ENCODE measurements at places on chromosomes 3 and 15.

GRCh38 chr3:87805670-87806069, 253.1 kb downstream of the CGGBP1 start:
- DNase-seq, result no peak

GRCh38 chr15:85281293-85281882, 99.0 kb upstream of the AKAP13 start:
- DNase-seq, result no peak

GRCh38 chr3:121998611-121999473, 23.2 kb downstream of the ILDR1 start:
- no peak for DNase-seq

GRCh38 chr3:7658294-7658693, 797.4 kb downstream of the GRM7 start:
- DNase-seq, result no peak

DNA sequence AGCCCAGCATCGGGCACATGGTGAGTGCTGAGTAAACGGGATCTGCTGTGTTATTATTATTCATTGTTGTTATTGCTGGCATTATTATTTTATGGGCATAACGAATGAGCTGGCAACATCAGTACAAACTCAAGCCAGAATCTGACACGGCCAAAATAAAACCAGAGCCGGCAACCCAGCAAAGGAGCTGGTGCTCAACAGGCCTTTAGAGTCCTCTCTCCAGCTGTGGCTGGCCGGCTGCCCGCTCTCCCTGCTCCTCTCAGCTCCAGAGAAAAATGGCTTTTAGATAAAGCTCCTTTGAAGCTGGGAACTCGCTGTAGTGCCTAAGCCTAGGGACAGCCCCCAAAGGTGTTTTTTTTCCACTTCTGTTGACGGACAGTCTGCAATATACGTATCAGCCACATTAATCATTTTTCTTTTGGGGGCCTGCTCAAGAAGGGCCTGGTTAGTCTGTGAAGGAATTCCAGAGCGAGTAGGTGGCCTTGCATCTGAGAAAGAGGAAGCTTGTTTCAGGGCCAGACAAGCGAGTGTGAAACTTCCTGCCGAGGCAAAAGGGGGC, 193.9 kb upstream of the UBE2E1 start:
- no peak for DNase-seq

DNA sequence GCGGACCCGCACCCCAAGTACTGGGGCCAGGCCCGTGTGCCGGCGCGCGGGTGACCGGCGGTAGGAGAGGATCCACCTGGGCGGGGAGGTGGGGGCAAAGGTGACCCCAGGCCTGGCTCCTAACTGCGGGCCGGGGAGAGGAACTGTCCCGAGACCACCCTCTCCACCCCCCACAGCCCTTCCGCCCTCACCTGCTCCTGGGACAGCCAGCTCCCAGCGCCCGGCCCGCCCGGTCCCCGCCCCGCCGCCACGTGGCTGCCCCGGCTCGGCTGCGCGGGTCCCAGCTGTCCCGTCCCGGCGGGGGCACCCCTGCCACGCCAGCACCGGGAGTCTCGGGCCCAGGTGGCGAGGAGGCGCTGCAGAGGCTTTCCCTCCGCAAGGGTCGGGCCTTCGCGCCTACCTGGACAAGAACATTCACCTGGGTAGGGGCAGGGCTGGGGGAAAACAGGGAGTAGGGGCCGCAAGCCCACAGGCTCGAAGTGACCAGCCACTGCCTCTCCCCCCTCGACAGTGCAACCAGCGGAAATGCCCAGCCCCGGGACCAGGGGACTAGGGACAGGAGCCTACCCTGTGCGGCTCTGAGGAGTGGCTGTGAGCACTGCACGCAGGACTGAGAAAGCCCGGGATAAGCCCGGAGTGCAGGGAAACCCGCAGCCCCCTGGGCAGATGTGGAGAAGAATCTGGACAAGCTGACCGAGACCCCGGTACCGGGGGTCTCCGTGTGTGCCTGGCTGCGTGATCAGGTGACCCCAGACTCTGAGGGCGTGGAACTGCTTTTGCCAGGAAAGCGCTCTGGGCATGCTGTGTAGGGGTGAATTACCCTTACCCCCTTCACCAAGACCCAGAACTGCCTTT, at the start of gene SLC12A8:
Gene SLC12A8, minus strand, starts transcription at position 240 of the 855 bp plus-strand sequence. CDS start 1,399 bp downstream, outside the sequence.
- DNase-seq, result no peak

- no peak for DNase-seq
These were observed 144.1 kb downstream of the FILIP1L start for GRCh38 chr3:99970198-99970597.

DNA sequence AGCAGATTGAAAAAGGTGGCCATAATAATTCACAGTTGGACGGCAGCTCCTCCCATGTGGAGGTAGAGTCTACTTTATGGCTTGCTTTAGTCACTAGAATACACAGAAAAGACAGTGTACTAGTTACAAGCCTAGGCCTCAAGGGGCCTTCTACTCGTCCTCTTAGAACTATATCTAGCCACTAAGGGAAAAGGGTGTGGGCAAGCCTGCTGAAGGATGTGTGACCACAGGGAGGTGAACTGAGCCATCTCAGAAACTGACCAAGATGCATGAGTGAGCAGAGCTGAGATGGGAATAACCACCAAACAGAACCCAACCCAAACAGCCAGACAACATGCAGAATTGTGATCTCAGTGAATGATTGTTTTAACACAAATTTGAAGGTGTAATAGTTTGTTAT, 335.6 kb upstream of the LMCD1 start:
- DNase-seq, result no peak

DNA sequence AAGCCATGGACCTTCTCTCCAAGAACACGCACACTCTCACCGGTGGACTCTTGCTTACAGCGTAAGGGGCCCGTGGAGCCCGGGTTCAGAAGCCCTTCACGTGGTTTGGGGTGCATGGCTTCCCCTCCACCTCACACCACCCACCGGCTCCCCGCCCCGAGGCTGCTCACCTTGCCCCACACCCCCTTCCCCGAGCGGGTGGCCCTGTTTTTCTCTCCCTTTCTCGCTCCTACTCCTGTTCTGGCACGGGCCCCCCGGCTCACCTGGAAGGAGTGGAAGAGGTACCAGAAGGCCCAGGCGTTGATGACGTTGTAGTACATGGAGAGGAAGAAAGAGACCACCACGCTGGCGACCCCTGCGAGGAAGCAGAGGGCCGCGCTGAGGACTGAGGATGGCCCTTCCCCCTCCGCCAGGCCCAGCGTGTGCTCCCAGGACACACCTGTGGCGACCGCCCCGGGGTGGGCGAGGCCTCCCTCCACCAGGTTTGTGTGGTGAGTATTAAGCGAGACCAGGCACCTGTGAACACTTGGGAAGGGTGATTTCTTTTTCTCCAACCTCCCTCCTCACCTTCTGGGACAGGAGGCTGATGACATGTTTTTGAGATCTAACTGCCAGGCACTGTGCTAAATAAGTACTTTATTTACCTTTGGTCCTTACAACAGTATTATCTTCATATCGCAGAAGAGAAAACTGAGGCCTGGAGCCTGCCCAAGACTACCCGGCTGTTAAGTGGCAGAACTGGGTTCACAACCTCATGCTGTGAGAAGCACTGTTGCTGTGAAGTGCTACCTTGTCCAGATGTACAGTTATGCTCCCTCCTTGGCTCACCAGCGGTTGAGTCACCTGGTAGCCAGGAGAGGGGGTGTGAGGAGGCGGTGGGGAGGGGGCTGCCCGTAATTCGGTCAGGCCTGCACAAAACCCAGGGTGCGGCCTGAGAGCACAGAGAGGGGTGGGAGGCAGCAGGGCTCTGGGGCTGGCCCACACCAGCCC, 16.3 kb downstream of the SLC6A20 start:
- no peak for DNase-seq

Measured in T-helper 17 cell (primary cell).